Activated CD4-positive, alpha-beta T cell treated with anti-CD3 and anti-CD28 coated beads for 36 hours (primary cell): ENCODE measurements at places on chromosomes 2 and 18. TPM values are rescaled to one million over a fixed set of nuclear protein-coding genes. Genes with fewer than 3 reads are reported as not detected.

Gene STARD6
- not detected for total RNA-seq

Gene GALNT13
- total RNA-seq, result not detected

Gene COL4A3
- total RNA-seq, result not detected

Gene CRYBA2
- total RNA-seq, result not detected

Gene STPG4
- 0.14 TPM for total RNA-seq

Gene GAREM1
- not detected for total RNA-seq

Gene C2orf69
- 15.3 TPM for total RNA-seq

Gene MEP1B
- total RNA-seq, result not detected

Gene PCARE
- total RNA-seq, result not detected

Gene VAMP8
- 98.3 TPM for total RNA-seq

Gene PPP1R1C
- not detected for total RNA-seq

DNA sequence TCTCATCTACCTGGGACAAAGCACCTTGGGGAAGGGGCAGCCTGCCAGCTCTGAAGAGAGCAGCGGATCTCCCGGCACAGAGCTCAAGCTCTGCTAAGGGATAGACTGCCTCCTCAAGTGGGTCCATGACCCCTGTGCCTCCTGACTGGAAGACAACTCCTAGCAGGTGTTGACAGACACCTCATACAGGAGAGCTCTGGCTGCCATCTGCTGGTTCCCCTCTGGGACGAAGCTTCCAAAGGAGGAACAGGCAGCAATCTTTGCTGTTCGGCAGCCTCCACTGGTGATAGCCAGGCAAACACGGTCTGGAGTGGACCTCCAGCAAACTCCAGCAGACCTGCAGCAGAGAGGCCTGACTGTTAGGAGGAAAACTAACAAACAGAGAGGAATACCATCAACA is 549.9 kb upstream of the LRATD1 start:
- DNase-seq, result no peak
- no peaks in the 10 kb centered on the region for H3K36me3 ChIP-seq
- no peak overlapping the region for H3K27ac ChIP-seq
- H3K4me3 ChIP-seq, result no peak overlapping the region
- H3K4me1 ChIP-seq, result no peaks in the 10 kb centered on the region

DNA sequence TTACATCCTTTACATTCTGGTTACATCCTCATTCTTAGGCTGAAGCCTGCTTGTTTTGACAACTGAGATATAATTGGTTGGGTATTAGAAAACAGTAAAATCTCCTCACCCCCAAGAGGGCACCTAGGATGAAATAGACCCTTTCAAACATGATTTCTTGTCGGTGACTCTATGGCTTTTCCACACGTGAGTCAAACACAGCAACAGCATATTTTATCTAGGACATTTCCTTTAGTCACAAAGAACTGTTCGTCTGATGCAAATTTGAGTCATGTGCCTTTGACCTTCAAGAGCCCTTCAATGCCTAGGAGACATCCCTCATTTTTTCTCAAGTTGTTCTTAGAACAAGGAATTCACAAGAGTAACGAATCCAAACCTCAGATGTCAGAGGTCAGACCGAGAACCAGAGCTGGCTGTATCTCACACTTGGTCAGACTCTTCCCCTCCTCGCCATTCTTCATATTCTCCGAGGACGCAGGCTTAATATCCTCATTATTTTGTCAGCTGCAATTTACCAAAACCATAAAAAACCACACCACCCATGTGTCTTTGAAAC is 60.5 kb upstream of the ALKAL2 start:
- no peak overlapping the region for H3K27ac ChIP-seq
- H3K36me3 ChIP-seq, result no peaks in the 10 kb centered on the region
- no peak for DNase-seq
- peaks cover 9% of the 10 kb centered on the region for H3K27me3 ChIP-seq

- H3K27ac ChIP-seq, result no peak overlapping the region
- H3K4me1 ChIP-seq, result peaks cover 13% of the 10 kb centered on the region
- H3K36me3 ChIP-seq, result peaks cover 30% of the 10 kb centered on the region
- no peak overlapping the region for H3K4me3 ChIP-seq
- no peaks in the 10 kb centered on the region for H3K27me3 ChIP-seq
These were observed 178.7 kb downstream of the SRBD1 start for GRCh38 chr2:45432406-45432805.

DNA sequence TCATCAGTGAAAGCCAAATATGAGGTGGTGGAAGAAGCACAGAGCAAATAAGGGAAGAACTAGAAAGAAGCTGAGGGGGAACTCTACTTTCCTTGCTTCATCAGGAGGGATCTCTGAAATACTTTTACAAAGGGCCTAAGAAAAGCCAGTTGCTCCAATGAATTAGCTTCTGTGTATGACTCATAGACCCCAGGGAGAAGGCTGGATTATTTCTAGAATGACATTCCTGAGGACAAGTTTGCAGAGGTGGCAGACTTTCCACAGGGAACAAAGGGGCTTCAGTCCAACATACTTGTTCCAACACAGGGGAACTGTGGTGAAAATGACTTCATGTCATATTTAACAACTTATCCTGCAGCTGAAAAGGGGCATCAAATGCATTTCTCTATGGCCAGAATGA is 29.0 kb downstream of the DOK1 start:
- H3K4me3 ChIP-seq, result no peak overlapping the region
- no peak for DNase-seq
- peaks cover 1% of the 10 kb centered on the region for H3K27me3 ChIP-seq
- no peaks in the 10 kb centered on the region for H3K36me3 ChIP-seq

GRCh38 chr18:2510416-2510815 is 60.9 kb downstream of the METTL4 start:
- DNase-seq, result no peak
- no peak overlapping the region for H3K4me3 ChIP-seq
- no peaks in the 10 kb centered on the region for H3K36me3 ChIP-seq
- peaks cover 4% of the 10 kb centered on the region for H3K4me1 ChIP-seq
- no peak overlapping the region for H3K27ac ChIP-seq
- no peaks in the 10 kb centered on the region for H3K27me3 ChIP-seq

- H3K27me3 ChIP-seq, result no peaks in the 10 kb centered on the region
- no peak for DNase-seq
- H3K36me3 ChIP-seq, result no peaks in the 10 kb centered on the region
- no peak overlapping the region for H3K4me3 ChIP-seq
- no peak overlapping the region for H3K27ac ChIP-seq
These were observed 239.0 kb upstream of the MMADHC start for GRCh38 chr2:149826471-149827125.

- no peak overlapping the region for H3K27ac ChIP-seq
- no peak for DNase-seq
- H3K4me1 ChIP-seq, result peaks cover 55% of the 10 kb centered on the region
- H3K27me3 ChIP-seq, result no peaks in the 10 kb centered on the region
- H3K36me3 ChIP-seq, result peaks cover 25% of the 10 kb centered on the region
These were observed 67.9 kb downstream of the BIRC6 start for GRCh38 chr2:32424739-32425138.

GRCh38 chr18:76819411-76820136 is 2.8 kb upstream of the ZNF236 start:
- H3K4me3 ChIP-seq, result peak overlapping the region; percentile 91
- peaks cover 39% of the 10 kb centered on the region for H3K4me1 ChIP-seq
- no peaks in the 10 kb centered on the region for H3K27me3 ChIP-seq
- peak overlapping the region; percentile 2 for H3K27ac ChIP-seq
- no peak for DNase-seq

DNA sequence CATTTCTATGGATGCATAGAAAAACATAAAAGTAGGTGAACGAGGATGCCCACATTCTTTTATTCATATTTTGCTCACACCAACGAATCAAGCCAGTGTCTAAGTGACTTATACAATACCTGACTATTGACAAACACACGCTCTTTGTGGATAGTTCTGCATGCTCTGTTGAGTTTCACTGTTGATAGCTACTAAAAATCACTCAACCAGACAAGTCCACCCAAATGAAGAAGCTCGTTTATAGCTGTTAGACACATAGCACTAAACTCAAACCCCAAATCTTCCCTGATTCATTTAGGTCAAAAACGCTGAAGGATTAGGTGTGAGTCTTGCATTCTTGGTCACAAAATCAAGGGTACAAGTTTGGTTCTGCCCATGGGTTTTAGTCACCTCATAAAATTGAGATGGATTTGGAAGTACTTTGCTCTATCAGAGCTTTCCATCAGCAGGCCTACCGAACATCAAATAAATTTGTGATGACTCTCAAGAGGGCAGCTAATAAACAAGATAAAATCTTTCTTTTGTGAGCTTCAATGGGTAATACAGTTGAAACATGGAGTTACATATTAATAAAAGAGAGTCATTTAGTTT is 92.7 kb upstream of the ETAA1 start:
- H3K4me1 ChIP-seq, result no peaks in the 10 kb centered on the region
- H3K27ac ChIP-seq, result no peak overlapping the region
- H3K4me3 ChIP-seq, result no peak overlapping the region
- DNase-seq, result no peak

DNA sequence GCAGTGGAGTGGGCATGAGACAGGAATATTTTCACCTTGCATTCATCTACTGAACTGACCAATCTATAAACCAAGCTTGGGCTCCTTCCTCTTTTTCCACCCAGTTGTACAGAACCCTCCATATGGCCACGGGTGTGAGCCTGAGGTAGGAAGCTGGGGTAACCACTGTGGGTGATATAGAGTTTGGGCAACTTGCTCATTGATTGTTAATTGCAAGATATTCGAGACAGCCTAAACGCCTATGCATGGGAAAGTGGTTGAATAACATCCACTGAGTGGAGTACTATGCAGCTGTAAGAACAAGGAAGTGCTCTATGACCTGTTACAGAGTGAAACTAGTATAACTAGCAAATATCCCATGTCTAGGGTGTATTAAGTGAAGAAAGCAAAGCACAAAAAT is 7.3 kb upstream of the VAPA start:
- H3K36me3 ChIP-seq, result no peaks in the 10 kb centered on the region
- H3K4me1 ChIP-seq, result no peaks in the 10 kb centered on the region

DNA sequence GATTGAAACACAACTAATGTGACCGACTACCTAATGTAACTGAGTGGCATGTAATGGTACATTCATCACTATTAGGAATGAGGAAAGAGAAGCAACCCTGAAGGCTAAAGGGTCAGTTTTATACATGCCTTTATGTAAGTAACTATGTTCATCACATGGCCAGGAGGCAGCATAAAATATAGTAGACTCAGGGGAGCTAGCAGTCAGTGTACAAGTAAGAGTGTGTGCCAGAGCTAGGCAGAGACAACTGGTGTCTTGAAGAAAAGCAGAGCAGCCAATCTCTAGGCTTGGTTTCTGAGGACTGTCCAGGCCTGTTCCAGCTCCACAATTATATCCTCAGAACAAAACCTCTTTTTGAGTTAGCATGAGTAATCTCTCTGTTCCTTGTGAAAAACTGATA is 18.1 kb downstream of the SMAD2 start:
- H3K27ac ChIP-seq, result peak overlapping the region; percentile 94
- no peaks in the 10 kb centered on the region for H3K27me3 ChIP-seq
- DNase-seq, result peak; percentile 49
- peak overlapping the region; percentile 44 for H3K4me3 ChIP-seq
- peaks cover 45% of the 10 kb centered on the region for H3K36me3 ChIP-seq

GRCh38 chr2:180677200-180677599 is 303.2 kb upstream of the UBE2E3 start:
- peaks cover 10% of the 10 kb centered on the region for H3K27me3 ChIP-seq
- no peak overlapping the region for H3K4me3 ChIP-seq
- no peaks in the 10 kb centered on the region for H3K4me1 ChIP-seq
- DNase-seq, result no peak

DNA sequence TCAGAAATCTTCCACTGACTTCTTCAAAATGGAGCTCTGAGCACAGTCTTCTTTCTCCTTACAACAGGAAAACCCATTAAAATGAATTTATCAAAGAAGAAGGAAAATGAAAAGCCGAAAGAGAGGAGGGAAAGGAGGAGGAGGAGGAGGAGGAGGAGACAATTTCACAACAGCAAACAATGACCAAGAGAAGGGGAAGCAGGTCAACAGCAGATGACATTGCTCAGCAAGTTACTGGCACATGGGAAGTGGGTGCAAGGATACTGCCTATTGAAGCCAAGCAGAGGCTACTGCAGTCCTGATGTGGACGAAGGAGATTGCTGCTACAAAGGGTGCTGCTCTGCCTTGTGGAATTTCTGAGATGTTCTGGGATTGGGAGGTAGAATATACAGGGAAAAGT is 268.2 kb upstream of the FBXO11 start:
- H3K27me3 ChIP-seq, result no peaks in the 10 kb centered on the region
- no peak overlapping the region for H3K4me3 ChIP-seq
- no peak overlapping the region for H3K27ac ChIP-seq

- no peaks in the 10 kb centered on the region for H3K4me1 ChIP-seq
- peaks cover 2% of the 10 kb centered on the region for H3K27me3 ChIP-seq
- no peak for DNase-seq
- H3K4me3 ChIP-seq, result no peak overlapping the region
- H3K36me3 ChIP-seq, result no peaks in the 10 kb centered on the region
These were observed 78.9 kb upstream of the ZSWIM2 start for GRCh38 chr2:186927867-186928191.

GRCh38 chr2:174878537-174879147 is 114.4 kb upstream of the CHRNA1 start:
- H3K27ac ChIP-seq, result no peak overlapping the region
- H3K4me1 ChIP-seq, result no peaks in the 10 kb centered on the region
- no peaks in the 10 kb centered on the region for H3K27me3 ChIP-seq
- no peak for DNase-seq

DNA sequence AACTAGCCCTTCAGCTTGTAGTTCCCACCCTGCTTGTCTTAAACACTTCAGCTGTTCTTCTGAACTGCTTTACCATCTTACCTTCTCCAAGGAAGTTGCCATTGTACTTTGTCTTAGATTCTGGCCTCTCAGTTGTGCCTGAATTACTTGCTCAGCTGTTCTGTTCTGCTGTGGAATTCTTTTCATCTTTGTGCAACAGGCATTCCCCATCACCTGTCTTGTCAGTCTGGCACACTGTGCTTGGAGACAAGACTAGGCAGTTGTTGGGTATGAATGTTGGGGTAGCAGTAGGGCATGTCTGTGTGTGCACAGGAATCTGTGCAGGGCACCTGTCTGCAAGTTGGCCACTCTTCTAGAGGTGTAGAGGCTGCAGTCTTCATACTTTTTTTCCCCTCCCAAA is 38.7 kb downstream of the PHLPP1 start:
- H3K4me1 ChIP-seq, result peaks cover 9% of the 10 kb centered on the region
- H3K27me3 ChIP-seq, result no peaks in the 10 kb centered on the region
- no peak overlapping the region for H3K27ac ChIP-seq
- no peaks in the 10 kb centered on the region for H3K36me3 ChIP-seq
- no peak overlapping the region for H3K4me3 ChIP-seq
